ENCODE measurements at places on chromosomes 16 and 17.
A peak's percentile ranks its signal among the peaks of the same experiment; 100 is the strongest.

DNA sequence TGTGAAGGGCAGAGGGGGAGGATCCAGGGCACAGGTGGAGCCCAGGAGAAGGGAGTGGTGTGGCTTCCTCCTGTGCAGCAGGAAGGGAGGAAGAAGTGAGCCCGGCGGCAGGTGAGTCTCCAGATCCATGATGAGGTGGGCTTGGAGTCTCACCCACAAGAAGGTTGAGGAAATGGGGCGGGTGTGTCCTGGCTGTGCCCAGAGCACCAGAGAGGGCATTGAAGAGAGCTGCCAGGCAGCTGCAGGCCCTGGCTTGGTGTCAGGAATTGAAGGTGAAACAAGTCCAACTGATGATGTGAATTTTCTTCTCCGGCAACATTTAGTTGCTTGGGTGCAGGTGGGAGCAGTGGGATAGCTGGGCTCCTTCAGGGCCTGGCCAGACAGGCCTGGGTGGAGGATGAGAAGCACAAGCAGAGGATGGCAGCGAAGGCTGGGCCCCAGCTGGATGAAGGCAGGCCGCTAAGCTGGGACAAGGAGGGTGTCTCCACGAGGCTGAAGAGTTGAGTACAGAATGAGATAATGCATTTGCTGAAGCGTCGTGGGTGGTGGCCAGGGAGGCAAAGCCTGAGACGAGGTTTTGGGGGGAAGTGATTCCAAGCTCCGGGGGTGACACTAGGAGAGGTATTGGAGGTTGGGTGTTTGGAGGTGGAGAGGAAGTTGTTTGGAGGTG, 18.3 kb downstream of the NT5M start:
- no peak for DNase-seq

GRCh38 chr17:20988896-20989295, 53.9 kb downstream of the USP22 start:
- DNase-seq = no peak

- peak; percentile 20 for DNase-seq
These were observed 19.4 kb upstream of the SDK2 start for GRCh38 chr17:73663614-73664013.

GRCh38 chr17:18017958-18018357, 21.0 kb downstream of the ATPAF2 start:
- DNase-seq = no peak

- DNase-seq = peak; percentile 60
These were observed 563 bp downstream of the METRNL start for GRCh38 chr17:83079766-83080578.

DNA sequence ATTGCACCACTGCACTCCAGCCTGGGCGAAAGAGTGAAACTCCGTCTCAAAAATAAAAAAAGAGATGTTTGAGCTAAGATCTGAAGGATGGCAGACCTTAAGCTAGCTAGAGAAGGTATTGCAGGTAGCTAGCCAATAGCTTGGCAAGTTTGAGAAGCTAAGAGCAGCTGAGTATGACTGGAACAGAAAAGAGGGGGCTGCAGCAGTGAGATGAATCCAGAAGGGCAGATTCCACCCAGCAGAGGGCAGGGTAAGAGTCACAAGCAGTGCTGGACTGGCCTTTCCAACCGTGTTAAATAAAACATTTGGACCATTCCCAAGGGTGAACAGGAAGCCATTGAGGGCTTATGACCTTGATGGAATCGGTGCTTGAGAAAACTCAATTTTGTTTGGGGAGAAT, 5.7 kb upstream of the PHAF1 start:
- peak; percentile 46 for DNase-seq

- no peak for DNase-seq
These were observed 24.4 kb downstream of the TRIM16 start for GRCh38 chr17:15659663-15660062.

DNA sequence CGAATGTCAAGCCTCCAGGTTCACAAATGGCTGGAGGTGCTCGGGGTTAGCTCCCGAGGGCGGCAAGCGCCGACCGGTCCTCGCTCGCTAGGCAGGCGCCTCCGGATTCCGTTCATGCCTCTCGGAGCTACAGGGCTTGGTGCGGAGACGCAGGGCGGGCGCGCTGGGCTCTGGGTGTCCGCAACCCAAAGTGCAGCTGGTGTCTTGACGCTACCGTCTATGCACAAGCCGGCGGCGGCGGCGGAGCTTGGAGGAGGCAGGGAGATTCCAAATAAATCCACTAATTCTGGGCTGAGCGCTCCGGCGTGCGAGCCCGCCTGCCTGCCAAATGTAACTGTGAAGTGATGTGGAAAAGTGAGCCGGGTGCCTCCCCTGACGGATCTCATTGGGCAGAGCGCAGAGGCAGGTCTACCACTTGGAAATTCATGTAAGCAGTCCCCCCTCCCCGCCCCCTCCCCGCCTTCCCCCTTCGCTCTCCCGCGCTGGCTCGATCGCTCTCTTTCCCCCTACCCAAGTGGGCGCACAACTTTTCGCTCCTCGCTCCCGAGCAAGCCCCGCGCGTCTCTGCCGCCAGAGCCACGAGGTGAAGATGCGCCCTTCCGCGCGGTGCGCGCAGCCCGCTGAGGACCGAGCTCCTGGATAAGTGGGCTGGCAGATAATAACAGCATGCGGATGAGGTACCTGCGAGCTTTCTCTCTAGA, at the start of gene CDH8:
Gene CDH8, minus strand, starts transcription at position 338 of the 701 bp plus-strand sequence. CDS start 15,035 bp downstream, outside the sequence.
- DNase-seq = peak; percentile 55

- no peak for DNase-seq
These were observed 20.0 kb downstream of the MVP start for GRCh38 chr16:29840240-29840639.

DNA sequence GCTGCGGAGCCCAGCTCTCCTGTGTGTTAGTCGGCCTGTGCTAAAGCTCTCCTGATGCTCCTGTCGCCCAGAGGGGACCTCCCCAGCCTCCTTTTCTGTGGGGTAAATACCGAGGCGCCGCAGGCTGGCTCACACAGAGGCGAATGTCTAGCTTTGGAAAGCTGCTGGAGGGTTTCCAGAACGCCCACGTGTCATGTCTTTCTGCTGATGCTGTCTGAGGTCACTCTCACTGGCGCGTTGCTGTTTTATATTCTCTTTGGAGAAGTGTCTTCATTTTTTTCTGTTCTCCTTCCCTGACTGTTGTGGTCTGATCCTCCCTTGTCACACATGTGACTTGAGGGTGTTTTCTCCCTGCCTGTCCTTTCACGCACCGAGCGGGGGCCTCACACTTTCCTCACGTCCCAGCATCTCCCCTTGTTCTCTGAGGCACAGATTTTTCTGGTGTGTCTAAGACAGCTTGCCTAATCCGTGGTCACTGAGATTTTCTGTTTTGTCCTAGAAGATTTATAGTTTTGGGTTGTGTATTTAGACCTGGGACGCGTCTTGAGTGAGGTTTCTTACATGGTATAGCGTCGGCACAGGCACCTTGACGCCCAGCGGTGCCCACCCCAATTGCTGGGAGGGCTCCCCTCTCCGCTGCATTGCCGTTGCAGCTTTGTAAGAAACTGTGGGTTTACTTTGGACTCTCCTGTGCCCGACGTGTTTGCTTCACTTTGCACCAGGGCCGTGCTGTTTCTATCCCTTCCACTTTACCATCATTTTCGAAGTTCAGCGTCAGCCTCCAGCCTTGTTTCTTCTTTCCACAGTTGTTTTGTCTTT, 92.1 kb upstream of the ZNF750 start:
- DNase-seq = no peak

DNA sequence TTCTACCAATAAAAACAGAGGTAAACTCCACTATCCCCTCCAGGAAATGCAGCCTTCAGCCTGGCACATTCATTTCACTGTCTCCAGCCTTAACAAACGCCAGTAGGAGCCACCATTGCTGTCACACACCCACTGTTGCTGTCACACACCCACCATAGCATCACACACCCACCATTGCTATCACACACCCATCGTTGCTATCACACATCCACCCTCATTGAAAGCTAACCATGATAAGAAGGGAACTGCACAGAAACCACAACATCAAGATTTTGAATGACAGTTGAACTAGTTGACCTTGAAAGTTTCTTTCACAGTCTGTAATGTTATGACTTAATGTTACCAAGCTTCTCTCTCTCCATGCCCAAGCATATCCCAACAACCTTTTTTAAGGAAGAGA, 38.1 kb downstream of the SHCBP1 start:
- DNase-seq = no peak

- no peak for DNase-seq
These were observed 806.5 kb upstream of the GOT2 start for GRCh38 chr16:59540621-59541020.

GRCh38 chr17:16491703-16492612, at the start of gene LRRC75A:
Gene LRRC75A, minus strand, starts transcription at chr17:16492193. Its CDS starts 203 bp downstream, at chr17:16491990.
- DNase-seq = peak; percentile 74

- DNase-seq = no peak
These were observed 13.4 kb upstream of the ITGAE start for GRCh38 chr17:3814361-3814760.

- no peak for DNase-seq
These were observed 602.5 kb upstream of the SALL1 start for GRCh38 chr16:51753467-51754127.

- DNase-seq = peak; percentile 7
These were observed 41.8 kb downstream of the IL4R start for GRCh38 chr16:27355610-27356009.

GRCh38 chr17:14061666-14062560, 7.4 kb upstream of the COX10 start:
- DNase-seq = no peak

GRCh38 chr16:88375996-88376834, 6.5 kb upstream of the ZNF469 start:
- DNase-seq = peak; percentile 15

DNA sequence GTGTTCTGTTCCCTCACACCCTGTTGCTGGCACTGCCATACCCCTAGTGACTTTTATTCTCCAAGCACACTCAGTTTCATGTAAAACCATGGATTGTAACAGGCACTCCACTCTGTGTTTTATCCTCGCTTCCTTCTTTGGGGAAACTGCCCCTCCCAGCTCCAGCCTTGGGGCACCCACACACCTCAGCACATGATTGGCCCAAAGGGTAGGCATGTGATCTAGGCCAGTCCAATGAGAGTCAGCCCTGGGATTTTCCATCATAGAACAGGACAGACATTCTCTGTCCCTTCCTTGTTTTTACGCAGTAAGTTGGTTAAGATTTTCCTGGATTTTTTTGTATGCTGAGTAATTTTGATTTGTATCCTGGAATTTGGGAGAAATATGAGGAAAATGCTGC, 115.4 kb downstream of the C16orf95 start:
- no peak for DNase-seq

DNA sequence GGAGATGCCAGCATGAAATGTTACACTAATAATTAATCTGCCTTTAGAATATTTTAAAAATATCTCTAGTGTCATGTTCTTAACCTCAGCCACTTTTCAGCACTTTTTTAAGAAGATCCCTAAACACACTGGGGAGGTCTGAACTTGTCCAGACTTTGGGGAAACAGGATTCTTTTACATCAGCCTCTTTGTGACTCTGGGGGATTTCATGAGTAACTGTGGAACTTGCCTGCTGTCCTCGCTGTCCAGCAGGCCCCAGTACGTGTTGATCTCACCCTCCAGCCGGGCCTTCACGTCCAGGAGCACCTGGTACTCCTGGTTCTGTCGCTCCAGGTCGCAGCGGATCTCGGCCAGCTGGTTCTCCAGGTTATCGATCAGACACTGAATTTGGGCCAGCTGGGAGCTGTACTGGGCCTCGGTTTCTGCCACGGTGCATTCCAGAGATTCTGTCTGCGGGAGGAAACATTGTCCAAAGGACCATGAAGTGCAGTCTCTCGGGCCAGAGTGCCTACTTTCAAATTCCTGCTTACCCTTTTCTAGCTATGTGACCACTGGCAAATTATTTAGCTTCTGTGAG, 5.5 kb downstream of the KRT40 start:
- DNase-seq = no peak

DNA sequence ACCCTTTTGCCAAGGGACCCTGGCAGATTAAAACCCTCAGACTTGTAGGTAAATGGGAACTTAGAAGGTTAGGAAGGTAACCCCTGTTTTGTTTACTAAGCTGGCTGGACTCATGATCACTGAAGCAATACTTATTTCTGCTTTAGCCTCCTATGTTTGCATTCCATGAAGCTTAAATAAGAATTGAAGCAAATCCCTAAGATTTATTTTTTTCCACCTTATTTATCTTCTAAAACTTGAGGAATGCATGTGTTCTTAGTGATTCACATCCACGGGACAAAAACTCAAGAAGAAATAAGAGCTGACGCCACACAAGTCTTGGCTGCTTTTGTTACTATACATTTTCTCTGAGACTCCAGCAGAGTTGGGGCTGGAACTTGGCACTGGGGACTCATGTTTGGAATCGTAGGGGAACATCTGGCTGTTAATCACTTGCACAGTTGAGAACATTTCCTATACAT, 35.5 kb downstream of the CLUAP1 start:
- no peak for DNase-seq

GRCh38 chr17:74543406-74543805, 2.5 kb downstream of the CD300C start:
- no peak for DNase-seq

- no peak for DNase-seq
These were observed 22.7 kb upstream of the ATP5MC1 start for GRCh38 chr17:48869821-48870318.

DNA sequence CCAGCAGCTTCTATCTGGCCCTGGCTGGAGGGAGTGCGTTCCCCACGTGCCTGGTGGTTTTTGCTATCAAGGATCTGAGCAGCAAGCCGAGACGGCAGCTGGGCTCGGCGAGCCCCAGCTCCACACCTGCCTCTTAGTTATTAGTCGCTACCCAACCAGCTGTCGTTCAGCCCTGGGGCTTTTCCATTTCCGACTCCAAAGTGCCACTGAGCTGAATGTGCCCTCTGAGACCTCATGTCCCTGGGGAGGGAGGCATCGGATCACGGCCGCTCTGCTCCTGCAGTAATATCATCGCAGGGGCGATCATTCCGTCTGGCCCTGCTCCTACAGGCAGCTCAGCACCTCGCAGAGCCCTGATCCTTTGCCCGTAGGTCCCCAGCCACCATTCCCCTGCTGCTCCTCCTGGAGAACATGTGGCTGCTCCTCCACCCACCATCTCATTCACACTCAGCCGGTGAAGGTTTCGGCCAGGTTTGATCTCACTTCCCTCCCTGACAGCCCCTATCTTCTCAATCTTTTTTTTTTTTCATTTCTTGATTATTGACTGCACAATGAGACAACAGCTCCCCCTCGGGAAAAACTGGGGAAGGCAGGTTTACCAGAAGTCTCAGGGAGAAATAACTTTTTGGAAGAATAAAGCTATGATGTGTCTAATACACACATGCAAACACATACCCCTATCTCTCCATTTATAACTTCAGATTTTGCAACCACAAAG, 86.7 kb downstream of the ZFHX3 start:
- DNase-seq = no peak

Data from DMS53 (cell line).